ENCODE measurements at places on chromosomes 12 and 14.
A peak's percentile ranks its signal among the peaks of the same experiment; 100 is the strongest.

GRCh38 chr14:101926620-101927019 lies 37.8 kb upstream of the DYNC1H1 start:
- DNase-seq, result no peak

GRCh38 chr12:71216725-71217579 lies 59.2 kb upstream of the TSPAN8 start:
- DNase-seq, result no peak

DNA sequence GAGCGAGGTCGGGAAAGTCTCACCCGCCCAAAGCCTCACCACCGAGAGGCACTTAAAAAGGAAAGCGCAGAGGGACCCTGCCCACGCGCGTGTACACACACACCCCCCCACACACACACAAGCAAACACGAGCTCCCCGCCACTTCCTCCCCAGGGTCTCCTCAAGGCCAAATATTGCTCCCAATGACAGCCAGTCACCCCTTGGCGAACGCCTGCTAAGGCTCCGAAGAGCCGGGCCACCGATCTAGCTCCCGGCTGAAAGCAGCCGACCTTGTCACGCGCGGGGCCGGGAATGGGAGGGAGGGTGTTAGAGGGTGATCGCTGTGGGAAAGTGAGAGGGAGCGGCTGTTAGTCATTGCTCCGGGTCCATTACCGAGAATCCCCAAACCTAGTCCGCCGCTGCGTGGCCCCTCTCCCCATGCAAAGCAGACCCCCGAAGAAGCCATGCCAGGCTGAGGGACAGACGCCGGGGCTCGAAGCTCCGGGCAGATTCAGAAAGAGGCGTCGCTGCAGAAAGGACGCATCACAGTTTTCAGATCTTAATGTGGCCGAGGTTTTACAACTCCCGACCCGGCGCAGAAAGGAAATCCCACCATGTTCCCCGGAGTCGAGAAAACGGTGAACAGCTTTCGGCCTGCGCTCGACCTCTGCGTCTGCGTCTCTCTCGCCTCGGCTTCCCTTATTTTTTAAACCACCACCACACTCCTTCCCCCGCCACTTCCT lies 2.6 kb downstream of the BMP4 start:
- no peak for DNase-seq

GRCh38 chr14:87241018-87241768 lies 751.8 kb downstream of the GALC start:
- DNase-seq, result no peak

- no peak for DNase-seq
These were observed 17.0 kb downstream of the RITA1 start for GRCh38 chr12:113202300-113203075.

GRCh38 chr14:66104486-66104885 lies 381.7 kb upstream of the CCDC196 start:
- DNase-seq, result no peak

DNA sequence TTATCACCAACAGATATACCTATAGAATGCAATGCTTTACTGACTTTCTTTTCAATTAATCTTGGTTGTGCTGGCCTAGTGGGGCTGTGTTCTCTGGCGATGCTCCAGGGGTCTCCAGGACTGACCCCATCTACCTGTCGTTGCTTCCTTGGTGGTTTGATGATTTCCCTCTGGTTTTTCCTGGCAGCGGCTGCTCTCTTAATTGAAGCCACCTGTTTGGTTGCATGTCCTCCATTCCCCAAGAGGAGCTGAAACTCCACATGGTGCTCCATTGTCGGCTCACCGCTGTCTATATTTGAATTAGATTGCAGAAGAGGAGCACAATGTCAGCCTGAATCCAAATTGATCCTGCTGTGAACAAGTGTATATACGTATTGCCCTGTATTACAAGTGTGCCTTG lies 7.1 kb upstream of the IFNG-AS1 start:
- DNase-seq, result no peak

DNA sequence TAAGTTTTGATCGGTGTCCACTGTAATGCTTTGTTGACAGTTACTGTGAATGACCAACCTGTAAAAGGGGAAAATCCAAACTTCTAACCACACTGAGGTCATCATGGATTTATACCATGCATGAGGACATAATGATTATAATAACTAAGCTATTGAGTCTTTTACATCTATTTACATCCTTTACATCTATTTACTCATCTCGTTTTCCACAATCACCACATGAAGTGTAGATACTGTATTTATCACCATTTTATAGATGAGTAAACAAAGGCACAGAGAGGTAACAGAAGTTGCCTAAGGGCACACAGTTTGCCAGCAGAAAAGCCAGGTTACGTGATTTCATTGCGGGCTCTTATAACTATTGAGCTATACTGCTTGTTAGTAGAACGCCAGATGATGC lies 27.9 kb upstream of the EID3 start:
- DNase-seq, result no peak

DNA sequence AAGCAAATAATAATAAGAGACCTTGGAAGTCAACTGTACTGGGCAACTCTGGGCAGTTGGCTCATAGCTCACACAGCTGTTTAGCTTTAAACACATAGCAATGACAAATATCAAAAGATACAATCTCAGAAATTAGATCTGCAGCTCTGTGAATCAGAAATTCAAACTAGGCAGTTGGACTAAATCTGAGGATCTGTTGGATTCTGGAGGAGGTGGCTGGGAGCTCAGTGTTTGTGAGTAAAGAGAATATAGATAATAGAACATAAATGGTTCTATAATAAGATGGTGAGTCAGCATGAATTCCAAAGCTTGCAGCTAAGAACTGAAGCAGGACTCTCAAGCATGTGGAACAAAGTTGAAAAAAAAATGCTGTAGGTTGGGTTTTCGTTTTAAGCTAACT lies 1949.4 kb upstream of the SEL1L start:
- DNase-seq, result no peak

- DNase-seq, result no peak
These were observed 1.5 kb downstream of the MTERF2 start for GRCh38 chr12:106985479-106985878.

DNA sequence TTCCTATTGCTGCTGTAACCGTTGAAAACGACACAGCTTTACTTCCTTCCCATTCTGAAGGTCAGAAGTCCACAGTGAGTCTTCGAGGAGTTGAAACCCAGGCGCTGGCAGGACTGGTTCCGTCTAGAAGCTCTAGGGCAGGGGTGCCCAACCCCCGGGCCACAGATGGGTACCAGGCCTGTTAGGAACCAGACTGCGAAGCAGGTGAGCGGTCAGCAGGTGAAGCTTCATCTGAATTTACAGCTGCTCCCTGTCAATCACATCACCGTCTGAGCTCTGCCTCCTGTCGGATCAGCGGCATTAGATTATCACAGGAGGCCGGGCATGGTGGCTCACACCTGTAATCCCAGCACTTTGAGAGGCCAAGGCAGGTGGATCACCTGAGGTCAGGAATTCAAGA lies 12.6 kb upstream of the SFSWAP start:
- no peak for DNase-seq

DNA sequence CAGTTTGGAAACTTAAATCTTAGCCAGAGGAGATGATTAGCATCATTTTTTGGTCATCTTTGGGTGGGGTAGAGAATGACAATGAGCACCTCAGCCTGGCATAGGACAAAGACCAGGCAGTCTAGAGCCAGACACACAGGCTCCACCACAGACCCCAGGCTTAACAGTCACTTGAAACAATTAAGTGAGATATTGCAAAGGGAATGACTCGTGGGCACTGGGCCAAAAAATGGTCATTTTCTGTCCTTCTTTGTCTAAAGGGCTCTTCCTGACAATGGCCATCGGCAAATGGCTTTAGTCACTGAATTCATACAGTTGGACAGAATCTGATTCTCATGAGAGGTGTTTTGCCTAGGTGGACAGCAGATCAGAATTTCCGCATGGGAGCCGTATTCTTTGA lies 78.0 kb upstream of the DICER1 start:
- DNase-seq, result no peak

GRCh38 chr12:94812345-94812744 lies 162.0 kb upstream of the TMCC3 start:
- no peak for DNase-seq

- no peak for DNase-seq
These were observed 8.4 kb downstream of the TMEM19 start for GRCh38 chr12:71694099-71694820.

- DNase-seq, result no peak
These were observed 41.7 kb downstream of the SMIM41 start for GRCh38 chr12:52120951-52121823.

DNA sequence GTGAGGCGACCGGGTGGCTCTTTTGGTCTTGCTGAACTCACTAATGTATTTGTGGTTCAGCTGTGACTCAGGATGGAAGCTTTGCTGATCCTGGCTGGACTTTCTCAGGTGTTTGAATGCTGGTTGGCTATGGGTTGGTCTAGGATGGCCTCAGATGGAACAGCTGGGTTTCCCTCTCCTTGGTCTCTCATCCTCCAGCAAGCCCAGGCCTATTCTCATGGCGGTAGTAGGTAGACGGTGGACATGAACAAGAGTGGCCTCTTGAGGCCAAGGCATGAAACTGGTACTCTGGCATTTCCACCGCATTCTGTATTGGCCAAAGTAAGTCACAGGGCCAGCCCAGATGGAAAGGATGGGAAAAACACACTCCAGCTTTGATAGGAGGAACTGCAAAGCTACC lies 11.8 kb upstream of the POLR3B start:
- DNase-seq, result no peak

DNA sequence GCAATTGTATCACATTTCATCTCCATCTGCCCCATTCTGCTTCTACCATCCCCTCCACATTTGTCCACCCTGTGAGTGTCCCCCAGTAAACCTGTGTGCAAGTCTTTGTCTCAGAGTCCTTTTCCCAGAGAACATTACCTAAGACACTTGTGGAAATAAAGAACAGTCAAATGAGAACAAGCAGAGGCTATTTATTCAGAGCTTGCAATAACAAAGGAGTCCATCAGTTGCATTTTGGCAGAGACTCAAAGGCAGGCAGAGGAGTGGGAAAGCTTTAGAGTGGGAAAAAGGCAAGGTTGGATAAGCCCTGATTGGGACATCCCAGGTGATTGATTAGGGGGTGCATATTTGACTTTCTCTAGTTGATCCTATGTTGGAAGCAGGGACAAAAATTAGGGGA lies 18.2 kb upstream of the PPFIBP1 start:
- no peak for DNase-seq

DNA sequence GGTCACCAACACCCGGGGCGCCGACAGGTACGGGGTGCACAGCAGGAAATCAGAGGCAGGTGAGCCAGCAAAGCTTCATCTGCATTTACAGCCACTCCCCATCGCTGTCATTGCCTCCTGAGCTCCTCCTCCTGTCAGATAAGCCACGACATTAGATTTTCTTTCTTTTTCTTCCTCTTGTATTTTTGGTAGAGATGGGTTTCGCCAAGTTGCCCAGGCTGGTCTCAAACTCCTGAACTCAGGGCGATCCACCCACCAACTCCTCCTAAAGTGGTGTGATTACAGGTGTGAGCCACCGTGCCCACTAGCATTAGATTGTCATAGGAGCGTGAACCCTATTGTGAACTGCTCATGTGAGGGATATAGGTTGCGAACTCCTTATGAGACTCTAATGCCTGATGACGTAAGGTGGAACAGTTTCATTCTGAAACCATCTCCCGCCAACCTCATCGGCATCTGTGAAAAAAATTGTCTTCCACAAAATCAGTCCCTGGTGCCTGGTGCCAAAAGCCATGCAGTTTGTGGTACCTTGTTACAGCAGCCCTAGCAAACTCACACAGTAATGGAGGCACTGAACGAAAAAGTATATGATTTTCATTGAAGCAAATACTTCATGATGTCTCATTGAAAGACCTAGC lies 1.5 kb downstream of the STYK1 start:
- no peak for DNase-seq

GRCh38 chr12:56162468-56163290 lies 4.5 kb downstream of the MYL6 start:
- no peak for DNase-seq

- no peak for DNase-seq
These were observed 54.2 kb upstream of the GZMB start for GRCh38 chr14:24688030-24688658.

DNA sequence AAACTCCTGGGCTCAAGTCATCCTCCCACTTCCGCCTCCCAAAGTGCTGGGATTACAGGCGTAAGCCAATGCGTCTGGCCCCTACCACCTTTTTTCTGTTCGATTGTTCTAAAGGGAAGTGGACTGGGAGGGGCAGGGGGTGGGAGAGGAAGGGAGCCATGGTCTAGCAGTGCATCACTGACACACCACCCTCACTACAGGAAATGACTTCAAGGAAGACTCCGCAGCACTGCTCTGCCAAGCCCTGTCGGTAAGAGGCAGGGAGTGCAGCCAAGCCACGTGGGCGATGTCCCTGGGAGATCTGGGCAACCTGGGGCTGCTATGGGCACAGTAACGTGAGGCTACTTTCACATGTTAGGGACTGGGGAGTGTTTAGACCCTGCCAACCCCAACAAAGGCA lies 18.0 kb downstream of the LRRC74A start:
- peak; percentile 31 for DNase-seq

- no peak for DNase-seq
These were observed 1.4 kb upstream of the SLC8A3 start for GRCh38 chr14:70190156-70190555.

DNA sequence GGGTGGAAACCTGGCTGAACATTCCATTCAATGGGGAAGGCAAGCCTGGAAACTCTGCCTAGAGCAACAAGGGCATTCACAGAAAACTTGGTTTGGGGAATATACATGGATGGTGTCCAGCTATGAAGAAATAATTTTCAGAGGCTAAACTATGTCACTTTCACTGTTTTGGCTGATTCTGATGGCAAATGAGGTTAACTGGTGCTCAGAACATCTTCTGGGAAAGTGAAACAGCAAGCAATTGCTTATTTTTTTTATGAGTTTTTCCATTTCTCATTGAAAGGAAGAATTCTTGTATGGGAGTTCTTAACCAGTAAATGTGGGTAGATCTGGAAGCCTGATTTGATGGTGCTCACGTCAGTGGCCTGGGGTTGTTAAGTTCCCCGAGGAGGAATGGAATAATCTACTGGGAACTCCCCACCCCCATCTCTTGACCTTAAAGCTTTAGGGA lies 132.8 kb upstream of the BTG1 start:
- no peak for DNase-seq

DNA sequence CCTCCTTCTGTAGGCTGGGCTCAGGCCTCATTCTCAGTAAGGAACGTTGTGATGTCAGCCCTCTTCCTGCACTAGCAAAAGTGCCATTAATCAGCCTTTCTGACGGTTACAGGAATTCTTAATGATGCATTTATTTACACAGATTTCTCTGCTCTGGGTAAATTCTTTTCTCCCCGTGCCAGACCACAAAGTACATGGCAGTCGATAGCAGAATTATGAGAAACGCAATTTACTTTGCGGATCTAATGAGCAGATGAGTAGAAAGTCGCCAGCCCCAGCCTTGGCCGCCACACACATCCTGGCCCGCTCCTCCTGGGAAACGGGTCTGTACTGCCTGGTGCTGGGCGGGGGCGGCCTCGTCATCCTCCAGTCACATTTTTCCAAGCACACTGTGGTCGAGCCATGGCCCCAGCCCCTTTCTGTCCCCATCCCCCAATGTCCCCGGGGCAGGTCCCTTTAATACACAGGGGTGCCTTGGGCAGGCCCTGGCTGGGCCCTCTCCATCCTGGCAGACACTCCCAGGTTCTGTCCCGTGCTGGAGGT lies 25.9 kb downstream of the NOC4L start:
- DNase-seq, result no peak

DNA sequence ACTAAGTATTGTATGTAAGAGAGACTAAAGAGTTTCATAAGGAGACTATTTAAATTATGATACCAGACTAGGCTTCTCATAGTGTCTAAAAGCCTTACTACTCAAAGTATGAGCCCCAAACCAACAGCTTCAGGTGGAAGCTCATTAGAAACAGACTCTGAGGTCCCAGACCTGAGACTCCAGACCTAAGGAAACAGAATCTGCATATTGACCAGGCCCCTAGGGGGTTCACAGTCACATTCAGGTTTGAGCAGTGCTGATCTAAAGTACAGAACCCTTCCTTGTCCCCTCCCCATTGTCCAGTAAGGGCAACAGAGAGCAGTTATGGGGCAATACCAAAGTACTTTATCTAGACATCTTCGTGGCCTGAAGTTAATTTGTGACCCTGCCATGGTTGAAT lies 87.7 kb downstream of the SSPN start:
- DNase-seq, result no peak
